ENCODE measurements at places on chromosomes 6 and 20. TPM values are rescaled to one million over a fixed set of nuclear protein-coding genes. Genes with fewer than 3 reads are reported as not detected.

Gene CST4
- polyA plus RNA-seq = not detected

DNA sequence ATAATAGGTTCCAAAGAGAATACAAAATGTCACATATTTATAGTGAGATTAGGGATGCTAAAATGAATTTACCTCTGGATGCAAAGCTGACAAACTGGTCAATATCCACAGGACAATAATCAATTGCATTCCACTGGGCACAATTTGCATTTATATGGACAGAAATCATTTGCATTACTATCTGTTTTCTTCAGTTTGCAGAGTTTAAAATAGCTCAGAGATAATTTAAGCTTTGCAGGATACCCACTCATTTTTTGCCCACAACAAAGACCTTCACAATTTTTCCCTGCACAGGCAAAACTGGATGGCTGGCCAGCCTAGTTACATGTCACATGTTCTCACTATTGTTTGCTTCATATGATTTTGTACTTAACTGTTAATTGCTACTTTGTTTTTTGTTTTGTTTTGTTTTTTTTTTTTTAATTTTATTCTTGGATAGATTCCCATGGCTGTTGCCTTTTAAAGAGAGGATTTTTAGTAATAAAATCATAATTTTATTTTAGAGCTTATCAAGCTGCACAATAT is 483.5 kb downstream of the UTRN start:
- no peak overlapping the region for H3K4me3 ChIP-seq
- no peak for DNase-seq
- no peak overlapping the region for H3K27ac ChIP-seq
- H3K4me1 ChIP-seq = no peaks in the 10 kb centered on the region

- H3K27ac ChIP-seq = no peak overlapping the region
- no peaks in the 10 kb centered on the region for H3K27me3 ChIP-seq
- no peak overlapping the region for H3K4me3 ChIP-seq
- no peak for DNase-seq
These were observed 7.7 kb upstream of the SAMHD1 start for GRCh38 chr20:36959242-36959641.

DNA sequence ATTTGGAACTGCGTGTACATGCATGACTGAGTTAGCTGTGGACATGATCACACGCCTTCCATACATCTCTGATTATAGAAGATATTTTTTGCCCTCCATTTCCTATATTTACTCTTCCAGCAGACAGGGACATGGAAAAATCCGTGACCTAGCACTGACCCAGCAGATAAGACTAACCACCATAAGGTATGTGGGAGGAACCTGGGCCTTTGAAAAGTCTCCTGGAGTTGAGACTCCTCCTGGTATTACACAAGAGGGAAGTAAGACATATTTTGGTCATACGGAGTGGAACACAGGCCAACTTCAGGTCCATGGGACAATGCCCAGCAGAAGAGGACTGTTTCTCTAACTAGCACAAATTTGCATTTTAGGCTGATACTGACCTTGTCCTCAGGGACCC is 13.7 kb upstream of the SIRPB1 start:
- no peaks in the 10 kb centered on the region for H3K27me3 ChIP-seq
- no peak for DNase-seq
- no peak overlapping the region for H3K27ac ChIP-seq
- no peaks in the 10 kb centered on the region for H3K36me3 ChIP-seq

DNA sequence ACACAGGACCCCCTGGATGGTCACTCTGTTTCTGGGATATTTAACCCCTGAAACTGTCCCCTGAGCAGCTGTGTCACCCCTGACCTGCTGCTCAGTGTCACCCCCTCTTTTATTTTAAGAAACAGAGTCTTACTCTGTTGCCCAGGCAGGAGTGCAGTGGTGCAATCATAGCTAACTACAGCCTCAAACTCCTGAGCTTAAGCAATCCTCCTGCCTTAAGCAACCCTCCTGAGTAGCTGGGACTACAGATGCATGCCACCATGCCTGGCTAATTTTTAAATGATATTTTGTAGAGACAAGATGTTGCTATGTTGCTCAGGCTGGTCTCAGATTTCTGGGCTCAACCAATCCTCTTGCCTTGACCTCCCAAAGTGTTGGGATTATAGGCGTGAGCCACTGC is 21.5 kb upstream of the GTSF1L start:
- H3K4me1 ChIP-seq = no peaks in the 10 kb centered on the region
- no peaks in the 10 kb centered on the region for H3K36me3 ChIP-seq
- no peak for DNase-seq
- no peak overlapping the region for H3K4me3 ChIP-seq
- no peak overlapping the region for H3K27ac ChIP-seq

Gene CSTF1
- 27.6 TPM for polyA plus RNA-seq

- H3K27ac ChIP-seq = no peak overlapping the region
- H3K4me3 ChIP-seq = no peak overlapping the region
- H3K36me3 ChIP-seq = no peaks in the 10 kb centered on the region
- no peak for DNase-seq
These were observed 1.8 kb downstream of the MOXD1 start for GRCh38 chr6:132399376-132400074.

DNA sequence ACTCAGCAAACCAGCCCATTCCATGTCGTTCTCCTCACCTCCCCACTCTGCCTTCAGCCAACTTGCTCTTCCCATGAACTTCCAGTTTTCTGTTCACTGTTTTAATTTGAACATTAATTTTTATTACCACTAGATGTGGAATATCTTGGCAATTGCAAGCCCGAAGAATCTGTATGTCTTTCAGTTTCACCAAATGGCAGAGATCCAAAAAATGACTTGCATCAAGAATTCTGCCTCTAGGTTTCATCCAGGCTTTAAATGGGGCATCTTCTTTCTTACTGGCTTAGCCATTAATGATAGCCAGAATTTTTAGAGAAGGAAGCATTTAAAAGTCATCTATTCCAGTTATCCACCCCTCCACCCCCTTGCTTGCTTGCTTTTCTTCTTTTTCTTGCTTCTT is 39.0 kb downstream of the CAP2 start:
- H3K27ac ChIP-seq = no peak overlapping the region
- DNase-seq = no peak
- H3K4me3 ChIP-seq = no peak overlapping the region
- no peaks in the 10 kb centered on the region for H3K4me1 ChIP-seq
- H3K36me3 ChIP-seq = no peaks in the 10 kb centered on the region

GRCh38 chr6:28794175-28795002 is 129.4 kb downstream of the TRIM27 start:
- peaks cover 2% of the 10 kb centered on the region for H3K4me1 ChIP-seq
- no peak overlapping the region for H3K27ac ChIP-seq
- H3K4me3 ChIP-seq = no peak overlapping the region
- peaks cover 76% of the 10 kb centered on the region for H3K27me3 ChIP-seq
- DNase-seq = peak; percentile 9

DNA sequence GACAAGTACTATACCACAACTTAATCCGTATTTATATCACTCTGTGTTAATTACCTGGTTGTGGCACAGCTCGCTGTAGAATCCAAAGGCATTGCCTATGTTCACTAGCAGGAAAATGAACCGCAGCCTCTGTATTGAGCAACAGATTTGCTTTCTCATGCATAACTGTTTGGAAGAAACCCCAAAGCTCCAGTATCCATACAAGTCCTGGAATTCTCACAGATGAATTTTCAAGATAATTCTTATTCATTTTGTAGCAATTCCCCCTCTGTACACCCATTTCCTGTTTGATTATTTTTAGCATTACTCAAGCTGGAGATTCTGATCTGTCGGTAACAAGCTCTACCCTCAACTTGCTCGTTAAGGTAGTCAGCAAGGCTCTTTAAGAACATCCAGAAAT is 63.5 kb downstream of the STMND1 start:
- no peak for DNase-seq
- no peaks in the 10 kb centered on the region for H3K27me3 ChIP-seq
- no peak overlapping the region for H3K4me3 ChIP-seq
- no peak overlapping the region for H3K27ac ChIP-seq

GRCh38 chr6:163825033-163825432 is 410.5 kb downstream of the QKI start:
- no peak for DNase-seq
- no peak overlapping the region for H3K27ac ChIP-seq
- no peaks in the 10 kb centered on the region for H3K36me3 ChIP-seq
- H3K4me1 ChIP-seq = no peaks in the 10 kb centered on the region
- H3K27me3 ChIP-seq = no peaks in the 10 kb centered on the region

DNA sequence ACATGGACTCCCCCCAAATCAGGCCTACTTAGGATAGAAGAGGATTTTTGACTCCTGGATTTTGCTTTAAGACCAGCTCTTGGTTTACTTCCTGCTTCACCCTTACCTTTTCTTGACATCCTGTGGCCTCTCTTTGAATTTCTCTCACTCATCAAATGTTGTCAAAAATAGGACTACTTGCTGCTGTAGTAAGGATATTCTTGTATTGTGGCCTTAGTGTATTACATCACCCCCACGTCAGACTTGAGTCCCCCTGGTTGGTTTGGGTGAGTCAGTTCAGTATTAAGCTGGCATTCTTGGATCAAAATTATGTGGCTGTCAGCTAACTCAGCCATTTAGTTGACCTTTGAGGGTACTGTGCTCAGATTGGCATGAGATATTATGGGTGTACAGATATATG is 1.1 kb downstream of the TPX2 start:
- DNase-seq = peak; percentile 27
- no peaks in the 10 kb centered on the region for H3K36me3 ChIP-seq
- peak overlapping the region; percentile 76 for H3K4me3 ChIP-seq
- no peak overlapping the region for H3K27ac ChIP-seq
- no peaks in the 10 kb centered on the region for H3K4me1 ChIP-seq

Gene VSX1
- 0.03 TPM for polyA plus RNA-seq

GRCh38 chr20:58001381-58001780 is 227.1 kb downstream of the ANKRD60 start:
- DNase-seq = no peak
- H3K27me3 ChIP-seq = no peaks in the 10 kb centered on the region
- H3K4me3 ChIP-seq = no peak overlapping the region
- H3K4me1 ChIP-seq = no peaks in the 10 kb centered on the region
- no peak overlapping the region for H3K27ac ChIP-seq

Gene RFX6
- 8.6 TPM for polyA plus RNA-seq

DNA sequence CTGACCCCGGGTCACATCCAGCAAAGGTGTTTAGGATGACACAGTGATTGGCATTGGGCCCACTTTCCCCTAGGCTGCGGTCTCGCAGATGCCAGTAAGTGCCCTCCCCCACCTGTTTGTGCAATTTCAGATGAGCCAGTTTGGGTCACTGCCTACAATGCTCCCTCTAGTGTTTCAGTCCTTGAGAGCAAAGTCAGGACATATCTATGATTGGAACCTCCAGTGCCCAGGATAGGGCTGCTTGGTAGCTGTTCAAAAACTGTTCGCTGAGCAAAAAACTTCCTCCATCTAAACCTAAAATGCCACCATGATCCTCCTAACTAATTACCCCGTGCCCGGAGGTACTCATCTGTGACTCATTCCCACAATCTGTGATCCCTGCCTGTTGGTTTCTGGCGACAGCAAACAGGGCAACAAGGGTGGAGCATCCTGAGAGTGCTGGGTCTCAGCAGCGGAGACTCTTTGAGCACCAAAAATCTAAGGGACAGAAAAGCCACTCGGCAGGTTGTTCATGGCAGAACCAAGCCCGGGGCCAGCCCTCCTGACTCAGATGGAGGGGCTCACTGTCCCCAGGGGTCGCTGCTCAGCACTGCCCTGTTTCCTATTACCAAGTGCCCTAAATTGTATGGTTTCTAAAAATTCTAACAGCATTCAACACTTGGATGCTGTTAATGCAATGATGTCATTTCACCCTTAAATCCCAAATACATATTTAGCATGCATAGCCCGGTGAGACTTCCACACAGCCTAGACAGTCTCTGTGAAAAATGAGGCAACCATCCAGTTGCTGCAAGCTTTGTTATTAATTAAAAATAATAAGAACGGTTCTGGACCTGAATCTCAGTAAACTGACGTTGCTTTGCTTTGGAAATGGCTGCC is 5.0 kb downstream of the VSX1 start:
- H3K4me3 ChIP-seq = no peak overlapping the region
- no peaks in the 10 kb centered on the region for H3K36me3 ChIP-seq
- H3K27me3 ChIP-seq = peaks cover 73% of the 10 kb centered on the region
- no peak overlapping the region for H3K27ac ChIP-seq
- no peaks in the 10 kb centered on the region for H3K4me1 ChIP-seq

- no peaks in the 10 kb centered on the region for H3K36me3 ChIP-seq
- H3K4me3 ChIP-seq = no peak overlapping the region
- no peaks in the 10 kb centered on the region for H3K27me3 ChIP-seq
- peak; percentile 70 for DNase-seq
- H3K27ac ChIP-seq = no peak overlapping the region
- H3K4me1 ChIP-seq = peaks cover 21% of the 10 kb centered on the region
These were observed 780 bp downstream of the ARMC12 start for GRCh38 chr6:35737413-35738211.

- DNase-seq = no peak
- H3K27ac ChIP-seq = no peak overlapping the region
- no peaks in the 10 kb centered on the region for H3K4me1 ChIP-seq
- H3K36me3 ChIP-seq = no peaks in the 10 kb centered on the region
These were observed 61.6 kb downstream of the TRDN start for GRCh38 chr6:123575188-123575587.

DNA sequence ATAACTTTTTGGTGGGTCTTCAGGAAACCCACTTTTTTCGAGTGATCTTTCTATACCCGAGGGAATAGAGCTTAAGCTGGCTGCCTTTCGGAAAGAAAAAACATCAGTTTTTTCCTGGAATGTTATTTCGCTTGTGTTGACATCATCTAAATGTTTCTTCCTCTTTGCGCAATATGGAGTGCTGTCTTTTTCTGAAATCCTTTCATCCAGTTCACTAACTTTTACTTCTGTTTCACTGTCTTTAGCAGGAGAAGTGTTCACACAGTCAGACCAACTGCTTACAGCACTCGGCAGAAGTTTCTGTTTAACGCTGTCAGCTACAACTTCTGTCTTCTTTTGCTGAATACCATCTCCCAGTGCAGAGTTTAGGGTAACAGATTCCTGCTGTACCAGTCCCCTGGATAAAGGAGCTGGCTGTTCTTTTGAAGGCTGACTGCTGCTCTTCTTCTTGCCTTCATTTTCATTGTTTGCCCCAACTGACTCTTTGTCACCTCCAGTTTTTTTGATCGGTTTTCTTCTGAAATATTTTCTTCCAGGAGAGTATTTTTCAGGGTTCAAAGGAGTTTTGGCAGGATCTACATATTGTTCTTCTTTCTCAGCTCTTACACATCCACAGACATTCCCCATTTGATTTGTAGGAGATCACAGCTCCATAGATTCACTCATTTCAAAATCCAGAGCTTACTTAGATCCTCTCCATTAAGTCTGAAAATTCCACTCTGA is 50.0 kb upstream of the DST start:
- no peaks in the 10 kb centered on the region for H3K36me3 ChIP-seq
- DNase-seq = peak; percentile 67

Gene IGF2R
- 81.5 TPM for polyA plus RNA-seq
